Hepatocyte (in vitro differentiated cells): ENCODE measurements at places on chromosomes 7 and 10. TPM values are rescaled to one million over a fixed set of nuclear protein-coding genes. Genes with fewer than 3 reads are reported as not detected.

The LFNG gene
- 4.5 and 7.5 TPM in 2 replicates for total RNA-seq

The ANKRD30A gene
- total RNA-seq: not detected in 2 replicates

The PAPOLB gene
- total RNA-seq: not detected in 2 replicates

The SLC16A12 gene
- 5.7 and 7.7 TPM in 2 replicates for total RNA-seq
